ENCODE measurements at places on chromosomes 2 and 18.
A peak's percentile ranks its signal among the peaks of the same experiment; 100 is the strongest.

- no peak for DNase-seq
Measured at GRCh38 chr2:197088694-197089093, 162.2 kb upstream of the PGAP1 start.

DNA sequence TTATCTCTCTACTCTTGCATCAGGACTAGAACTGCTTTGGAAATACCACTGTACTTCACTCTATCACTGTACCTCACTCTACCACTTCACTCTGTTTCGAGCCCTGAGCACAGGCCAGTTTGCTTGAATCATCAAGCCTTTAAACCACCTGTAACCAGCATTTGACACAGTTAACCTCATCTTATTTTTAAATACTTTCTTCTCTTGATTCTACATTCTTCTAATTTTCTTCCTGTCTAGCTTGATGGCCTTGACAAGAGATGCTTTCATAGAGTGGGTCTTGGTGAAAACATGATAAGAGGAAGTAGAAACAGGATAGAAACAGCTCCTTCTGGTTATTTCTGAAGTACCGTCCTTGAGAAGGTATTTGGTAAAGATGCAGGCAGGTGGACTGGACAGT lies 78.1 kb downstream of the SPIRE1 start:
- no peak for DNase-seq

DNA sequence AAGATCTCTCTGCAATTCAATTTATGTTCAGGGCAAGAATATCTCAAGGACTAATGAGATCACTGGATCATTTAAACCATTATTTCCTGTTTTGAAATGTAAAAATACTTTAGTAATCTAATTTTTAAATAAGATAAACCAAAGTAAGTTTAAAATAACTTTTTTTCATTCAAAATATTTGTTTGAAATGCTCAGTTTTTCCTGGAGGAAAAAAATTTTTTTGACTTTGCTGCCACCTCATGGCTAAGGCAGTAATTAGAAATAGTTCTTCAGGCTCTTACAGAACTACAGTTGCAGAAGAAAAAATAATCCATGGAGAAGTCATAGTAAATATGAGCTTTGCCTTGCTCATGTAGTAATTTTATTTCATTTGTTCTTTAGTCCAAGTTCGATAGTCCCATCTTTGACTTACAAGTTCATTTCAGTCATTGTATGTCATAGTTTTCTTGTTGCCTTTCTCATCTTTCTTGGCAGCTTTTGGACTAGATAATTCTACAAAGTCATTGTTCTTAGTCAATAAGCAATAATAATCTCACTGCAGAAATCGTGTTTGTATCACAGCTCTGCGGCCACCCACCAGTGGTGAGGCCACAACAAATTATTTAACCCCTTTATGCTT lies 127.4 kb downstream of the DPP4 start:
- DNase-seq: no peak

GRCh38 chr18:62792016-62792415 lies 76.7 kb downstream of the PHLPP1 start:
- DNase-seq: no peak

GRCh38 chr2:207149249-207150213 lies 16.2 kb downstream of the KLF7 start:
- DNase-seq: peak; percentile 7

- no peak for DNase-seq
Measured at GRCh38 chr2:190334479-190335224, 8.7 kb upstream of the INPP1 start.

DNA sequence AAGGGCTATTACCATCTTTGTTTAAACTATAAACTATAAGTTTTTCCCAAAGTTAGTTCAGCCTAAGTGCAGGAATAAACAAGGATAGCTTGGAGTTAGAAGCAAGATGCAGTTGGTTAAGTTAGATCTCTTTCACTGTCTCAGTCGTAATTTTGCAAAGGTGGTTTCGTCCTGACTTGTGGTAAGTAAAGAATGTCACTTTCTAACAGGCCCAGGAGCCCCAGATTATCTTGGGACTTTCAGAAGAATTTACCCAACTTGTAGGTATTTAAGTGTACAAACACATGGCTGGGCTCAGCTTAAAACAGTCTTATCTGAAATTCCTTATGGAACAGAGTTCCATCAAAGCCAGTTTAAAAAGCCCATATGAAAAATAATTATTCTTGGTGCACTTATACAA lies 18.3 kb upstream of the FAM98A start:
- DNase-seq: no peak

DNA sequence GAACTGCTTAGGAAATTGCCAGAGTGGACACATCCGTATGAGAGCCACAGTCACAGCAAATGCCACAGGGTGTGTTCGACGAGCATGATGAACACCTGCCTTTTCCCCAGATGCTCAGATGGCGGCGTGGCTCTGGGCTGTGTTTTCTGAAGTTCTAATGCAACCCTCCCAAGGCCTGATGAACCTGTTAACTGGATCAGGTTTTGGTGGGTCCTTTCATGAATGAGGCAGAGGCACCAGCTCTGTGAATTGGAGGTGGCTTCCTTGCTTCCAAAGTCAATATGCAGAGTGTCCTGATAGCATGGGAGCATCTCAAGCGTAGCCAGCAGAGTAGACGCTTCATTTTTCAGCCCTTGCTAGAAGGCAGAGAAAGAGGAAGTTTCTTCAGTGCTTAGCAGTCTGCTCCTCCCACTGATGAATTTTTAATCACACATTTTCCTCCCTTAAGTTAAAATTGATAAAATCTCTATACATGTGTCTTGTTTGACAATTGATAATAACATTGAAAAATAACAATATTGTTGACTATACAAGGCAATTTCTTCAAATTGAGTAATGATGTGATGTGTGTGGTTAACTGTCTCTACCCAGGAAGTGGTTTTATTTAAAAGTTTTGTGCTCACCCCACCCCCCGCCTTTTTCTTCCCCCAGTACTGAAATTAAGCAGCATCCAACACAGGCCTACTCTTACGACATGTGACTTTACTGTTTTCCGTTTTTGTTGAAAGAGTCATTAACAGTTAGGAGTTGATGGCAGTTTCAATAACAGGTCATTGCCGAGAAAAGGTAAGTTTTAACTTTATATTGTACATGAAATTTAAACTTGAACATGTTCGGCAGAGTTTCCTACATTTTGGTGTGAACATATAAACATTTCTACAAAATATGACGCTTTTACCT lies at the start of gene ARHGAP15:
ARHGAP15 (plus strand) TSS at position 739 of the 900 bp plus-strand sequence.
- DNase-seq: peak; percentile 73

GRCh38 chr18:2851771-2852170 lies 5.0 kb downstream of the EMILIN2 start:
- no peak for DNase-seq

- DNase-seq: no peak
Measured at GRCh38 chr18:55633032-55633431, 45.0 kb upstream of the TCF4 start.

DNA sequence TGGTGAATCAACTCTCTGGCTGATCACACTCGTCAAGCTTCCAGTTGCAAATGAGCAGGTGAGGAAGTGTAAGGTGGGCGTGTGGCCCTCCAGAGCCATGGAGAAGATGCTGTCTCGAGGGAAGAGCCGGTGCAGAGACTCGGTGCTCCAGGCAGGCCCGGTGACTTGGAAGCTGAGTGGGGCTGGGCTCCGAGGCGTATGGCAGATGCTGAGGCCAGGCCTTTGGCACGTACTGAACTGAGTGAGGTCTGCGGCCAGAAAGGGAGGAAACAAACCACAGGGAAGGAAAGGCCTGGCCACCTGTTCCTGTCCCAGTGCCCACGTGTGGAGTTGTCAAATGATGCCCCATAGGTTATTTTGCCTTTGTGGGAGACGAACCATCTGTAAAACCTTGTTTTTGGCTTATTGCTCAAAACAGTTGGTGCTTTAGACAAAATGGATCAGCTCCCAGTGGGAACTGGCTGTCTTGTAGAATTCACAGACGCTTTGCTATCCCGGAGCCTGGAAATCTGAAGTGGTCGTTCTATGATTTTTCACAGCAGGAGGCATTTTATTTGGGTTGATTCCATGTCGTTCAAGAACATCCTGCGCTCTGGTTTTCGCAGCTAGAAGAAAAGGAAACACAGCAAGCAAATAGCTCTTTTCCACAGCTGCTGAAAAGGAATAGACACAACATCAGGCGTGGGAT lies 117.5 kb upstream of the TMEM18 start:
- no peak for DNase-seq

GRCh38 chr2:20317197-20317596 lies 33.4 kb downstream of the PUM2 start:
- DNase-seq: no peak

DNA sequence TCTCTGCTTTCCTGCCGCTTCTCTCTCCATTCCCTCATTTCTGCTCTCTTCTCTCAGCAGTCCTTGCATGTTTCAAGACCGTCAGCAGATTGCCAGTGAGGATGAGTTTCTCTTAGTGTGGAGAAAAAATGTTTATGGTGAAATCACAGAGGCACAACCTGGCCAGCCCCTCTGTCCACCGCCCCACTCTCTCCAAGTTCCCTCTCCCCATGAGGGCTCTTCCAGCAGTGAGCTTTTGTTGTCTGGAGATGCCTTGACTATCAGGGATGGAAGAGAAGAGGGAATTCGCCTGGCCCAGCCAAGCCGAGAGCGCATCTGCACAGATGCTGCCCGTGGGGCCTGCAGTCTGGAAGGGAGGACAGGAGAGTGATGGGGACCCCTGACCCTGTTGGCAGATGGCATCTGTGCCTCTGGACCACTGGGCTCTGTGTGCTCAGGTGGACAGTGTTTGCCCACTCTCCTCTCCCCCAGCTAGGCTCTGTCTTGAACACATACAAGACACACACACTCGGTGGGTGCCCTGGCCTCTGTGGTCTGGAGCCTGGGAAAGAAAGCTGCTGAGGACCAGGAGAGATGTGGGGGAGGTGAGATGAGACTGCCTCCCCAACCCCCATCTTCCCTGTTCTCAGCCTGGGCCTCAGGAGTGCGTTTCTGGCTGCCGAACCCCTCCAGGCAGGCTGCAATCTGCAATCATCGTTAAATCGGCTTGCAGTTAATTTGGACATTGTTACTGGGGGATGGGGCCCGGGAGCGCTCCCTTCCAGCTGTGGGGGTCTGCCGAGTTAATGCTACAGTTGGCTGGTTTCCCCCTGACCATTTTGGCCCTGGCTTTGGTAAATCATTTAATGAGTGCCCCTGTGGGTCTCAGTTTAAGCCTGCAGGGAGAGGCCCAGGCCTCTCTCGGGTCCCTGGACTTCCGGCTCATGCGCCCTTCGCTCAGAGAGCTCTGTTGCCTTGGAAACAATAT lies 4.5 kb downstream of the ITM2C start:
- no peak for DNase-seq

DNA sequence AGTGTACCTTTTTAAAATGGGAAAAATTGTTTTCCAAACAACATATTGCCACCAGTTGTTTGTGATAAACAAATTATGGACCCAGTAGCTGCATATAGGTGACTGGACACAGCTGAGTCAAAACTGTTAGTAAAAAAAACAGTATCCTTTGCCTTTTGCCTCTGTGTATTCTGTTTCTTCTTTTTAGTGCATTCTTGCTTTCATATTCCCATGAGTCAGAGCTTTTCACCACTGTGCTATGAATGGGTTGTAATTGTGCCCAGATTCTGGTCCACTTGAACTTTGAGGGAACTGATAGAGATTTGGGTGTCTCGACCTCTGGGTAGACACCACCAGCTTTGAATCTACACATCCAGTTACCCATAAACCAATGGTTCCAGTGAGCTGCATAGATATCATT lies 1441.9 kb upstream of the ZEB2 start:
- no peak for DNase-seq

- no peak for DNase-seq
Measured at GRCh38 chr2:158772306-158773078, 22.6 kb upstream of the DAPL1 start.

DNA sequence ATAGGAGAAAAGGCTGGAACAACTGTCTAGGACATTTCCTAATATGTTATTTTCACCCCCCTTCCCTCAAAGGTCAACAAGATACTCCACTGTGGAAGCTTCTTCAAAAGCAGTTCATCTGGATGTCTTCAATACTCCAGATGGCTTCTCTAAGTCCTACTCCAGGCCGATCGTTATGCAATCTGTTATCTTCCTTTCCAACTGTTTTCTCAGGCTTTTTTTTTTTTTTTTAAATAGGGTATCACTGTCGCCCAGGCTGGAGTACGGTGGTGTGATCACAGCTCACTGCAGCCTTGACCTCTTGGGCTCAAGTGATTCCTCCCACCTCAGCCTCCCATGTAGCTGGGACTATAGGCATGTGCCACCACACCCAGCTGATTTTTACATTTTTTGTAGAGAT lies 26.3 kb downstream of the ATP8B1 start:
- no peak for DNase-seq

- no peak for DNase-seq
Measured at GRCh38 chr2:48870942-48871341, 115.4 kb upstream of the LHCGR start.

GRCh38 chr2:110897966-110898365 lies 165.6 kb downstream of the ACOXL start:
- no peak for DNase-seq

DNA sequence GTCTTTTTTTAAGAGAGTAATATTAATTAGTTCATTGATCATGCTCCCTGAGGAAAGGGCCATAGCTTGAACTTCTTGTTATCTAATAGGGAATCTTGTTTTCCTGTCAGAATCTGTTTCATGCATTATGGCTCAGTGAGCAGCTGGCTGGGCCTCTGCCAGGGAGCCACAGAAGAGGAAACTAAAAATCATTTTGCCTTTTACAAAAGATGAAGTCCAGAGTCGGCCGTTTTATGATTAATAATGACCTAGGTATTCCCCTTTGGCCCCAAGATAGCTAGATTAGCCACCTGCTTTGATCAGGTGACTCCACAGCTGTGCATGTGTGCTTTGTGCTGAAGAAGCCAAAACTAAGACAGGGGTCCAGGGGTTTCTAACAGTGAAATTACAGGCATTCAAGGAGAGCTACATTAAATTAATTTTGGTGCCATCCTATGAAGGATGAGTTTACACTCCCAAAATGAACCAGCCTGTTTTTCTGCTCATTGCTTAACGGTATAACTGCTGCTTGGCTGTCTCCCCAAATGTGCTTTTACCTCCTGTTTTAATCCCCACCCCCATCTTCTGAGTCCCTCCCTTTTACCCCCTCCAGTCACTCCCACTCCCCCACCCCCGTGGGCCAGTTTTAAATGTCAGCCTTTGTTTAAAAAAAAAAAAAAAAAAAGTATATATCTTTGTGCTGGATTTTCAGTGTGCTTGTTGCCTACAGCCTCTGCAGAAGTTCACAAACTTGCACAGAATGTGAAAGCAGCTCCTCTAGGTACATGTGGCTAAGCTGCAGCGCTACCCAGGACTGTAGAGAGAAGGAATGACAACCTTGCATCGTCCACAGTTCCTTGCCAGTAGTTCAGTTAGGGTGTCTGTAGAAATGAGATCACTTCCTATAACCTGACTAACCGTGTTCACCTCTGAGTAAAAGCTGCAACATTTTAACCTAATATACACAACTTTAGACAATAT lies 93.1 kb downstream of the CABLES1 start:
- DNase-seq: no peak

GRCh38 chr2:52821631-52822030 lies 946.0 kb upstream of the CHAC2 start:
- DNase-seq: no peak

- DNase-seq: no peak
Measured at GRCh38 chr2:858646-859045, 92.0 kb upstream of the SNTG2 start.
